ENCODE measurements at places on chromosomes 13 and 19. TPM values are rescaled to one million over a fixed set of nuclear protein-coding genes. Genes with fewer than 3 reads are reported as not detected.

Gene PINLYP
- total RNA-seq = 4.5 TPM

Gene TPM4
- total RNA-seq = 430 TPM

Gene DPF1
- not detected for total RNA-seq

Gene DIRAS1
- 0.64 TPM for total RNA-seq

Gene TMC4
- 41.6 TPM for total RNA-seq

Gene TMEM272
- total RNA-seq = under 0.01 TPM

Data from breast epithelium (tissue), 4 donors.